ENCODE measurements at places on chromosomes 7 and 10.
A peak's percentile ranks its signal among the peaks of the same experiment; 100 is the strongest.

- no peak for DNase-seq
These were observed 12.6 kb upstream of the TSPAN13 start for GRCh38 chr7:16740996-16741395.

- DNase-seq = no peak
These were observed 130.4 kb upstream of the KCNMA1 start for GRCh38 chr10:77768039-77768438.

DNA sequence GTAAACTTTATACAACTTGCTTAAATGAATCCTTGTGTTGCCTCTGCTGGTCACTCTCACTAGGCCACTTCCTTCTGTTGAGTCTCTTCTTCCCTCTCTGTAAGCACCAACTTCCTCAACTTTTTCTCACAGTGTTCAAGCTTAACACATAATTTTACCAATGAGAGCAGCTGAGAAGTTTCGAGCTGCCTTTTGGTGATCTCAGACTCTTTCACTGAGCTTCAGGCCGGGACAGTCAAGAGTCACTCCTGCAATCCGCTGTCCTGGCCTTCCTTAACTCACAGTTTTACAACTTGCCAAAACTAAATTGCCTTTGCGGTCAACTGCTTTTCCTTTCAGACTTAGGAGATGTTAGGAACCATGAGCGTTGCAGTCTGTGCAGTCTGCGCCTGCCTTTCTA, 47.4 kb downstream of the PRPF18 start:
- no peak for DNase-seq

DNA sequence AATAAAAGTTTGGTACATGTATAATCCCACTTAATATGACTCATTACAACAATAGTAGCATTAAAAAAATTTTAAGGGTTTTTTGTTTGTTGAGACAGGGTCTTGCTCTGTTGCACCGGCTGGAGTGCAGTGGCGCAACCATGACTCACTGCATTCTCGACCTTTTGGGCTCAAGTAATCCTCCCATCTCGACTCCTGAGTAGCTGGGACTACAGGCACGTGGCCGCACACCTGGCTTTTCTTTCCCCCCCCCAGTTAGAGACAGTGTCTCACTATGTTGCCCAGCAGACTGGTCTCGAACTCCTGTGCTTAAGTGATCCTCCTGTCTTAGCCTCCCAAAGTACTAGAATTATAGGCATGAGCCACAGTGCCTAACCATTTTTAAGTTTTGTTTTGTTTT, 40.7 kb downstream of the KMT2C start:
- DNase-seq = no peak

GRCh38 chr7:44269417-44269816, 56.0 kb downstream of the CAMK2B start:
- no peak for DNase-seq

DNA sequence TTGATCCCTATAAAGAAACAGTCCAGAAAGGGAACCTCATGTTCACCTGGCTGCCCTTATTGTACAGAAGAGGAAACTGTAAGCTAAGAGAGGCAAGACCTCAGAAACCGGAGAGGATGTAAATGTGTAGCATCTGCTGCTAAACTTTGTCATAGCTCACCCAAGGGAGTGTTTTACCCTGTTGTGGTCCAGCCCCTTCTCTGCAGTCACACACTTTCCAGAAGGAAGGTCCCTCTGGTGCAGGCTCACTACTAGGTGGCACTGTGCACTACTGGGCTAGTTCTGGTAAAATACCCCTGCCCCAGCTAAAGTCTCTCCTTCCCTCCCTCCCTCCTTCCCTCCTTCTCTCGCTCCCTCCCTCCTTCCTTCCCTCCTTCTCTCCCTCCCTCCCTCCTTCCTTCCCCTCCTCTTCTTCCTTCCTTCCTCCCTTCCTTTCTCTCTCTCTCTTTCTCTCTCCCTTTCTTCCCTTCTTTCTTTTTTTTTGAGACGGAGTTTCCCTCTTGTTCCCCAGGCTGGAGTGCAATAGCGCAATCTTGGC, 42.5 kb upstream of the LCOR start:
- no peak for DNase-seq

DNA sequence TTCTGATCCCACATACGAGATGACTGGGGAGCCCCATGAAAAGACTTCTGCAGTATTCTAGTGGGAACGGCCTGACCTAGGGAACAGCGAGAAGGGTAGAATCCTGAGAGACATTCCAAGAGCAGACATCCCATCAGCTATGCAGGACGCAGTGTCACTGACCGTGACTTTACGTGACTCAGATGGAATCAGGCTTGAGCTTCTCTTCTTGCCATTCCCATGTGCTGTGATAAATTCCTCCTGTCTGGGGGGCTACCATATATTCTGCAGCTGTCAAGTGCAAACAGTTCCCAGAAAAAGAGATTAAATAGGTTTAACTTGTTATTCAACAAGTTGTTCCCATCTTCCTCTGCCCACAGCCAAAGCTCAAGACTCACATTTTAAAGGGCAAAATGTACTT, 73.1 kb upstream of the PDE1C start:
- no peak for DNase-seq

DNA sequence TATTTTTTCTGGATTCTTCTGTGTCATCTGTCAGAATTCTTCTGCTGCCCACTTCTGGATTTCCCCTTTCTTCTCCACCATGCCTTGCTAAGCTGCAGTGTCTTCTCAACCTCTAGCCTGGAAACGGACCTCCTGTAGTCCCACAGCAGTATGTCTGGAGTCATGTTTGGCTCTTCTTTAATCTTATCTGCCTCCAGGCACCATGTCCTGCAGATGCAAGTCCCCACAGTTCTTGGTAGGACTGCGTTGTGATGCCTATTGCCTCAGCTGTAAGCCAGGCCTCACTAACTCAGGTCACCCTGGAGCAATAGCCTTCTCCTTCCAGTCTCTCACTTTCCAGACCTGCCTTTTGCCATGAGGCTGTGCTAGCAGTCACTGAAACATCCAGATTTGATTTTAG, 268.3 kb downstream of the POM121L12 start:
- DNase-seq = no peak

- DNase-seq = no peak
These were observed 205.2 kb downstream of the FAM107B start for GRCh38 chr10:14569274-14570060.

DNA sequence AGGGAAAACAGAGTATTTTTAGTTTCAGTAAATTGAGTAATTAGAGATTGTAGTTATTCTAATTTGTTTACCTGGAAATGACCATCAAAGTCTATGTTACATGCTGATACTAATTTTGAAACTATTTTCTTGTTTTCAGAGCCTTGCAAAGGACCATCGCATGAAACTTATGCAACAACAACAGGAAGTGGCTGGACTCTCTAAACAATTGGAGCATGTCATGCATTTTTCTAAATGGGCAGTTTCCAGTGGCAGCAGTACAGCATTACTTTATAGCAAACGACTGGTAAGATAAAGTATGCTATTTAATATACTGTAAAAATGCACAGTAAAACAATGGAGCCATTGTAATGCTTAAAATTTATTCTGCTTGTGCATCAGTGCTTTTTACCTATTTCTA, 78.5 kb downstream of the TRIM24 start:
- no peak for DNase-seq

- DNase-seq = no peak
These were observed 1.4 kb downstream of the VOPP1 start for GRCh38 chr7:55570939-55571338.

DNA sequence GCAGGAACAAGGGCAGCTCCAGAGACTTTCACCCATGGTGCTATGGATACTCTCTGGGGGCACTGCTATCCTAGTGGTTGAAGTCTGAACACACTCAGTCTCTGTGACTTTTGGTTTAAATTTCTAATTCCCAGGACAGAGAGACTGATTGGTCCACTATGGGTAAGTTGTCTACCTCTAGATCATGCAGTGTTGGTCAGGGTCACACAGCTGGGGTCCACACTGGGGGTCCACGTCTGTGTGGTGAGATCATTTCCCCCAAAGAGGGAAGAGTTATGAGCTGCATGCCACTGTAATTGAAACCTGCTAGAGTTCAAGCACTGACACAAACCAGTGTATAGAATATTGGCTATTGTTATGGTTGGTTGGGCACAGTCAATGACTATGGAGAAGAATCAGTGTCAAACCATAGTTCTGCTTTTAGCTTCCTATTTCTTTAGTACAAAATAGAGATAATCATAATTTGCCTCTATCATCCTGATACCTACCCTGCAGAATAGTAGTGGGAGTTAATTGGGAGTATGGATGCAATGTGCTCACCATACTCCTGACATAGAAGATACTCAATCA, 101.6 kb downstream of the PRTFDC1 start:
- no peak for DNase-seq

DNA sequence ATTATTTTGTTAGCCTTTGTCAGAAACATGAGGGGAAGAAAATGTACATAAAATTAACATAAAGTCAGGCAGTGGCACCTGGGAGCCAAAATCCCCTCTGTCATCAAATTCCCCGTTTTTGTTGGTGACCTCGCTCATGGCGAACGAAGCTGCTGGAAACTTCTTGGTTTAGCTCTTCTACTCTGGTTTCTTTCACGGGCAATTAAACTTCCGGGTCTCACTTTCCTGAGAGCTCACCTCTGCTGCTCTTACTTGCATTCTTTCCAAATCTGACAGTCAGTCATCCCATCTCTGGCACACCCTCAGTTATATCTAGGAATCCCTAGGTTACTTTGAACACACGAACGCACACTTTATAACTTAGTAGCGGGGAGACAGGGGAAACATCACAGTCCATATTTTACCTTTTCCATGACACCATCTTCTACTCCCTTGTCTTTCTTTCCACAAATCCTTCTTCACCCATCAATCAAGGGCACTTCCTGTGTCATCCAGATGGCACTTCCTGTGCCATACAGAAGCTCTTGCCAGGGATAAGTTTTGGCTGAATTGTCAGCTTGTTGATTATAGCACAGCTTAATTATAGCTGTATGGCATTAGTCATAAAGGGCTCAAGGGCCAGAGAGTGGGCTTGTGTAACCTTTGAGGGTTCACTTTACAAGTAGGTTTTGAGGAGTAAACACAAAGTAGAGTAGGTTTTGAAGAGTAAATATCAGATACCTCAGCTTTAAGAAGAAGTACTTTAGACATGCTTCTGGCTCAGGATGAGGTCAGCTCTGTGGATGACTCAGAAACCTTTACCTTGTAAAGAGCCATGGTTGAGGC, 105.1 kb downstream of the GATA3 start:
- no peak for DNase-seq

DNA sequence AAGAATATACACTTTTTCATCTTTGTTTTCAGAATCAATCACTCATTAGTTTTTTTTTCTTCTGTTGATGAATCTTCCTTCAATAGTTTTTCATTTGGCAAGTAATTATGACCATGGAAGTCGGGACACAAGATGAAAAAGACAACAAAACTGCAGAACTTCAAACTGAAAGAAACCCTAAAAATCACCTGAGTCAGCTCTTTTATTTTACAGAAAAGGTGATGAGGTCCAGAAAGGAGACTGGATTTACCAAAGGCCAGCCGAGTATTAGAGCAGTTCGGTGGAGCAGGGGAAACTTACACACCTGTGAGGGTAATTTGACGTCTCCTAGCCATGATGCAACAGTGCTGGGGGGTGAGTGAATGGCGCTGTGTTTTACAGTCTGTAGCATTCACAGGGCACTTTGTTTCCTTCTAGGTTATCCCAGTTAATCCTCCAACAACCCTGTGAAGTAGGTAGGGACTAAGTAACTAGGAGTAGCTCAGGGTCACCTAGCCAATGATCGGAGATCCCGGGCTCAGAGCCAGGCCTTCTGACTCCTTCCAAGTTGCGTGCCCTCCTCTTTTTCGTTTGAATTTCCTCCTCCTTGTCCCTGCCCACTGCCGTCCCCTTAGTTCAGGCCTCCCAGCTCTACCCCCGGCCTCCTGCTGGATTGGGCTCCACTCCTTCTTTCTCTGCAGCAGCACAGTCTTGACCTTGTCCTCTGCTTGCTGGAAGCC, 14.0 kb downstream of the RBM20 start:
- DNase-seq = no peak

GRCh38 chr7:40000734-40001315, 50.8 kb downstream of the CDK13 start:
- DNase-seq = no peak

DNA sequence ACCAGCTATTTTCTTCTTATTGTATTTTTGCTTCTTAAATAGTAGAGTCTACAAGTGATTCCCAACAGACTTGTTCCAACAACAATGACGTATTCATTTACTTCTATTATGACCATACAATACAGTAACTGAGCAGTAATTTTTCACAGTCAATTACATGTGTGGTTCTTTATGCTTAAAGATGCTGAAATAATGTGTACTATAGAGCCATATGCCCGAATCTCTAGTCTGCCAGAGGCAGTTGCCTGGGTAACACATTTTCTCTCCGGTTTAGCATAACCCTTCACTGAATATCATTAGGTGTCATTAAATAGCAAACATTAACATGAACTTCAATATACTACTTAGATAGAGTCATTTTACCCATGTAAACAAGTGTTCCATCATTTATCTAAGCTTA, 75.0 kb downstream of the SLC25A13 start:
- DNase-seq = peak; percentile 33

- DNase-seq = no peak
These were observed 1.5 kb upstream of the MEST start for GRCh38 chr7:130490311-130490791.

GRCh38 chr10:60810437-60811182, 32.3 kb downstream of the CDK1 start:
- DNase-seq = no peak

All from NCI-H1092 (cell line).